GM18507 (cell line): ENCODE measurements at places on chromosomes 6 and 20.

- DNase-seq, result no peak
These were observed 66.2 kb downstream of the ABHD12 start for GRCh38 chr20:25324412-25324811.

- DNase-seq, result no peak
These were observed 72.1 kb downstream of the NKAIN2 start for GRCh38 chr6:123875784-123876183.

DNA sequence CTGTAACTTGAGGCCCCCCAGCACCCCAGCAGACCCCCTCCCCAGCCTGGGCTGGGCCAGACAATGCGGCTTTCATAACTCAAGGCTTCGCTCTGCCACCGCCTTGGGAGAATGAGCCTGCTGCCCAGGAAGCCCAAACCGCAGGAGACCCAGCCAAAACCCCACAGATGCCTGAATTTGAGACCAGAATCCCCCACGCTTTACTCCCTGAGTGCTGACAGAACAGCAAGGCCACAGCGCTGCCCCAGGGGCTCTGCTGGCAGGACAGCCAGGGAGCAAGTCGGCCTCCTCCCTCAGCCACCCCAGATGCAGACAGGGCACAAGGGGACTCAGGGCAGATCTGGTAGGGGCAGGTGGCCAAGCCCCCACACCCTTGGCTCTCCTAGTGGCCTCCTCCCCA lies 2.2 kb downstream of the MDFI start:
- no peak for DNase-seq

- DNase-seq, result no peak
These were observed 8.6 kb upstream of the YTHDF1 start for GRCh38 chr20:63224412-63225081.

DNA sequence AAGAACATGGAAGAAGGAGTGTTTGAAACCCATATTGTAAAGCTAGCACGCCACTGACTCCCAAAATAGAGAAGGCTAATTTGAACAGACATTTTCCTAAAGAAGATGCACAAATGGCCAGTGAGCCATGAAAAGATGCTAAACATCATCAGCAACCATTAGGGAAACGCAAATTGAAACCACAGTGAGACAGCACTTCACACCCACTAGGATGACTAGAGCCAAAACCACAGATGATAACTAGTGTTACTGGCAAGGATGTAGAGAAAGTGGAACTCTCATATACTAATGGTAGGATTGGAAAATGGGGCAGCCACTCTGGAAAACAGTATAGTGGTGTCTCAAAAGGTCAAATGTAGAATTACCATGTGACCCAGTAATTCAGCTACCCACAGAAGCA lies 58.2 kb downstream of the BMP7 start:
- DNase-seq, result no peak

DNA sequence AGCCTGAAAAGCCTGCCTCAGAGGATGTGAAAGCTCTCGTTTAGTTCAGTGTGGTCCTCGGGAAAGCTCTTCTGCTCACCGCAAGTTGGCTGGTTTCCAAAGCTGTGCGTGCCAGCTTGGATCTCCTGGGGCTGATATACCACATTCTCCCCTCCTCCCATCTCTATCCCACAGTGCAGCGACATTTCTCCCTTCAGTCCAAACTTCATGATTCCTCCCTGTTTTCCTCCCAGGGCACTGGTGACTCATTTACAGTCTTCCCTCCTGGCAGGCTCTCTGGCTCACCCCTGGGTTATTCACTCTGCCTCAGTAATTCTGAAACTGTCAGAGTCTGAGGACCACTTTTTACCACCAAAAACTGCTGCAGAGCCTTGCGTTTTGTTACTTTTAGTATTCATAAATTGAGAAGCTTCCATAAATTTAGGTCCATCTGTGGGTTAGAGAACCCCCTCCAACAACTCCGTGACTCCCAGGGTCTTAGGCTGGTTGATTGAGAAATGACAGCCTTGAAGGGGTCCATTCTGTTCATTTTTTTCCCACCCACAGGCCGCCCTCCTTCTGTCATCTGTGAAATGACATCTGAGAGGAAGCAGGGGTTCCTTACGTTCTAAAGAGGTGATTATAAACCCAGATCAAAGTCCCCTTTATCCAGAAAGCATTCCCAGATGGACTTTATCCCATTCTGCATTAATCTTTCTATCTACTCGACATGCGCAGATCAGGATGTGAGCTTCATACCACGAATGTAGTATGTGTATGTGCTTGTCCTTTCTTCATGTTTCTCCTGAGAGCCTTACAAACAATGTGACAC lies 6.1 kb downstream of the TRIM10 start:
- DNase-seq, result no peak

- DNase-seq, result no peak
These were observed 26.6 kb downstream of the ROS1 start for GRCh38 chr6:117399126-117399525.

- DNase-seq, result no peak
These were observed 12.8 kb downstream of the TPD52L2 start for GRCh38 chr20:63877755-63878470.

- no peak for DNase-seq
These were observed 47.2 kb downstream of the ADTRP start for GRCh38 chr6:11731423-11731822.

- DNase-seq, result no peak
These were observed 18.7 kb downstream of the ZNF451 start for GRCh38 chr6:57108691-57109090.

DNA sequence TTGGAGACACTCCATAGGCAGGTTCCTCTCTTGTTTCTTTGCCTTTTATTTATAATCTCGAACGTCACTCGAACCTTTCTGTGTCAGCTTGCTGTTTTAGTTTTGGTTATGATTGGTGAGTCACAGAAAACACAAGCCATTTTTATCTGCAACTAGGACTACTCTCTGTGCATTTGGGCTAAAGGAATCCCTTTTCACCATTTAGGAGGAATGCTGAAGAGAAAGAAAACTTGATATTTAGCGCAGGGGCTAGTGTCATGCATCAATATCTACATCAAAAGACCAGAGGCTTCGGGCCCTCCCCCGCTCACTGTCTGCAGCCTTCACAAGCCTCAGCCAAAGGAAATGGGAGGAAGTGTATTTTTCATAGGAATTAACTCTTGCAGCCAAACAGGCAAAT lies 507.8 kb upstream of the CITED2 start:
- DNase-seq, result no peak

DNA sequence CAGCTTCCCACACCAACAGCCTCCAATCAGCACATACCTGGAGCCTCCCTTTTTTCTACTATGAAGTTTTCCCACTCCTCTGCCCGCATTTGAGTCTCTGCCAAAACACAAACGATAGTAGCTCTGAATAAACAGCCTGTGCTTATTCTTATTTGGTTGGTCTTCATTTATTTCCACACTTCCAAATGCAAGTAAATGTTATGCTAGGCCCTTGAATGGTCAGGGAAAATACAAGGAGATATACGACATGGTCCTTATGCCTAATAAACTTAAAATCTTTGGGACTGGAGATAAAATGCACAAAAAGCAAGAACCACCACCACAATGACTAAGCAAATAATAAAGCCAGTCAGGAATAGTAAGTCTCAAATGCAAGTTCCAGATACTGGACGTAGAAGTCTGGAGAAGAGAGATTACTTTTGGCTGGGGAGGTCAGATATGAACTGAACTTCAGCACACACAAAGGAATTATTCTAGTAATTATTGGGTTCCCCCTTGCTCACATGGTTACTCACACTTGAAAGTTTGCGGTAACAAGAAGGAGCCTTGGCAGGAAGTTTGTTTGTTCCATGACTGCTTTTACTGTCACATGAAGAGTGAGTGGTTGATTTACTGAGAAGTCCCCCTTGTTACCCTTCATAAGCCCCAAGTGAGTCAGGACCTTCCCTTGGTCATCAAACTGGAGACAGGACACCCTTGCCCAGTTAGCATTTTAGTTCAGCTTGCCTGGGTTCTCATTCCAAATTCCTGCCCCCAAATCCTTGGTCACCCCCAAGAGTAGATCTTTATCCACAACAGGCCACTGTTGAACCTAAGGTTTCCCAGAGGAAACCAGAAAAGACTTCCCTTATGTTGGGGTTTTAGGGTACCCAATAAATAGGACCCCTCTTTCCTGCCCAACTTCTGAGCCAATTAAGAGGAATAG lies 511.2 kb upstream of the JARID2 start:
- no peak for DNase-seq

GRCh38 chr6:10048370-10049297 lies 366.2 kb downstream of the TFAP2A start:
- DNase-seq, result no peak

DNA sequence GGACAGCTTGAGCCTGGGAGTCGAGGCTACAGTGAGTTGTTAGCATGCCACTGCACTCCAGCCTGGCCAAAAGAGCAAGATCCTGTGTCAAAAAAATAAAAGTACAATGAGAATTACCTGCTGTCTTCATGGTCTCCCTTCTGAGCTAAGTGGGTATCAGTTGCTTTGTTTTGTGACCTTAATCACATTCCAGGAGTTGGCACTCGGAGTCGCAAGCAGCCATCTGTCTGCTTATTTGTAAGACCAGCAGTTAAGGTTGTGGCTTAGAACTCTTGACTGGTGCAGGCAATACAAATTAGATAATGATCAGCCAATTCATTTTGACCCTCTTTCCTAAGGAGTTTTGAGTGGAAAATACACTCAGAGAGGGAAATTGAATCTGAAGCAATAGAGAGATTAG lies 114.0 kb downstream of the MYO6 start:
- no peak for DNase-seq

DNA sequence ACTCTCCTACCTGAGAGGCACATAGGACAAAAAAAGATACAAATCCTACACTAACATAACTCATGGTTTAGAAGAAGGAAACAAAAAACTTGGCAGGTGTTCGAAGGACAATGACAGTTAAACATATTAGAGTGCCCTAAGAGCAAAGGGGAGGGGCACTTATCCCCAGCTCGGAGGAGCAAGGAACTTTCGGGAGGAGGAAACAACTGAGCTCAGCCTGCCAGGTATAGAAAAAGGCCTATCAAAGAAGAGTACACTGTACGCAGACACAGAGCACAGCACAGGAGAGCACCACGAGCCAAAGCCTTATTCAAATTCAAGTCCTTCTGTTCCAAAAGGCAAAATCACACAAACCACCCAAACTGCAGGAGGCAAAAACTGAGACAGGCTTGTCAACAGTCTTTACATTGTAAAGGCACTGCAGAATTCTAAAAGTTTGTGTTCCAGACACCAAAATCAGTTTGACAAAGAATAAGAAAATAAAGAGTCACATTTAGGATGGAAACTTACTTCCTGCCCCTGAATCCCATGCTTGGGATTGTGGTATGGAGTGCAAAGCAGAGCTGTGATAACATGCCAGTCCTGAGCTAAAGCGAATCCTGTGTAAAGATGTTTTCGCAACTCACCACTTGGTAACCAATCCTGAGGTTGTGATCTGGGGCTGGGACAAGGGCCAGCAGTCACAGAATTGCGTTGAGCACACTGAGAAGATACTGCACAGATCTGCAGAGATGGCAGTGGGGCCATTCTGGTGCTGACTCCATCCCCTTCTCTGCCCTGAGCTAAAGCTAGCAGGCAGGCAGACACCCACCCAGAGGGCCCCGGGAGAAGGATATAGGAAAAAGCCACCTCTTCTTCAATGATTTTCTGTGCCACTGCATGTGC lies 108.6 kb downstream of the CHD6 start:
- DNase-seq, result no peak

DNA sequence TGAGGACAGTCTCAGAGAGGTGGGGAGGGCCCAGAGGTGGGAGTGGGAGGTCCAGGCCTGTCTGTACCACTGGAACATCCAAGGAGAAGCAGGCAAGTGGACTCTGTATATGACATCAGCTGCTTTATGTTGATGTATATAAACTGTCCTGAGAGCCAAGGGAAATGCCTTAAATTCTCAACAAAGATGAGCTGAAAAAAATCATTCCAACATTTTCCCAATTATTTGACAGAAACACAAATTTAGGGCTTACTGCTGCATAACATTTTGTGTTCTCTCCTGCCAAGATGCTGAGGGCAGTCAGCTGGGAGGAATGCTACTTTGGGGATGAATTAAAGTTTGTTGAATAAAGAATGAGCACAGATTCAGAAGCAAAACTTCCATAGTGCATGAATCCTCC lies 52.8 kb downstream of the FOXC1 start:
- no peak for DNase-seq

DNA sequence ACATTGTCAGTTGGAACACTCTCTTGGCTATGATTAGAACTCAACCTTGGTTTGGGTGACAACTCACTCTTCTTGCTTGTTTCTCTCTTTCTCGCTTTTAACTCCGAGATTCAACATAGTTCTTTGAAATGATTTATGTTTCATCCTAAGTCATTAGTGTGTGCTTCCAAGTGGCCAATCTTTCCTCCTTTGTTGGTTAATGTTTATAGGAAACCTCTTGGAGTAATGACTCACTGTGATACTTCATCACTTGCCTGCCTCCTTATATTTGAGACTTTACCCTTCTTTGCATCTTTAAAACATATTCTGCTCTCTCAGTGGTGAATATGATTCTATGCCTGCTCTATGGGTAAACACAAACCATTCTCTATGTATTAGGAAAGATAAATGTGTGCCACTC lies 279.7 kb upstream of the FLRT3 start:
- DNase-seq, result no peak

GRCh38 chr6:35432291-35432690 lies 19.8 kb upstream of the FANCE start:
- no peak for DNase-seq

GRCh38 chr6:33213166-33213988 lies 5.1 kb downstream of the RING1 start:
- DNase-seq, result no peak

DNA sequence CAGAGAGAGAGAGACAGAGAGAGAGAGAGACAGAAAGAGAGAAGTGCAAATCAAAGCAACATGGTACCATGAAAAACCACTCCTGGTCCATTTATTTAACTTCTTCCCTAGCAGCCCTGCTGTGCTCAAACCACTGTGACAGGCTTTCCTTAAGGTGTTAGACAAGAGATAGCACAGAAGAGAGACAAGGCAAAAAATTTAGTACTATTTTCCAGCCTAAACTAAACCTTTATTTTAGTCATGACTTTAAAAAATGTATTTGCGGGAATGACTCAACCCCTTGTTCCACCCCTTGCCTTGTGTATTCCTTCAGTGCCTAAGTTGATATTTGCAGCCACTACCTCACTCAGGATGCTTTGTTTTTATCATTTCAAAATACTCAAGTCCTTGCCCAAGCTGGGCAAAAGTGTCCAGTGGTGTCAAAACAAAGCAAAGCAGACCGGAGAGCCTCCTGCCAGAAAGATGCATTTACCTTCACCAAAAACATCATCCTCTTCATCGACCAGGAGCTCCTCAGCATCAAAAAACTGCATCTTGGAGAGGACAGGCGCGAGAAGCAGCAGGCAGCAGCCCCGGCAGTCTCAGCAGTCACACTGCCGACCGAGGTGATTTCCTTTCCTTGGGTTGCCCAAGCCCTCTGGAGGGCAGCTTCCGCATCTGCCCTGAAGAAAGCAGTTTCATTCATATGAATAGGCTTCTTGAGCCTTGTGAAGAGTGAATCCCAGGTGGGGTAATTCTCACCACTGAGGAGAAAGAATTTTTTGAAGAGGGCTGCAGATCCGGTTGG lies at the start of gene RIPOR2:
Gene RIPOR2 (minus strand): TSS at position 595 of the 787 bp plus-strand sequence. CDS start 62 bp downstream, at position 533.
- no peak for DNase-seq

DNA sequence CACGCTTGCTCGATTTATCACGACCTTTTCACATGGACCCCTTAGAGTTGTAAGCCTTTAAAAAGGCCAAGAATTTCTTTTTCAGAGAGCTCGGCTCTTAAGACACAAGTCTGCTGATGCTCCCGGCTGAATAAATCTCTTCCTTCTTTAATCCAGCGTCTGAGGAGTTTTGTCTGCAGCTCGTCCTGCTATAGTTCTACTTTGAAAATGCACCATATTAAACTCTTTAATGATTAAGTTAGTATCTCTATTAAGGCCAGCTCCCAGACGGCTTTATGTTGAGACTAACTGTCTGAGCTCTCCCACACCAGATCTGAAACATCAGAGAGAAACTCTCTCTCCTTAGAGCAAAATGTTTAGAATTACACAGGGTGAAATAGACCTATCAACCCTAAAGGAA lies 18.0 kb upstream of the GSTA3 start:
- no peak for DNase-seq
